GM12864 (cell line): ENCODE measurements at places on chromosomes 13 and 19.
A peak's percentile ranks its signal among the peaks of the same experiment; 100 is the strongest.

DNA sequence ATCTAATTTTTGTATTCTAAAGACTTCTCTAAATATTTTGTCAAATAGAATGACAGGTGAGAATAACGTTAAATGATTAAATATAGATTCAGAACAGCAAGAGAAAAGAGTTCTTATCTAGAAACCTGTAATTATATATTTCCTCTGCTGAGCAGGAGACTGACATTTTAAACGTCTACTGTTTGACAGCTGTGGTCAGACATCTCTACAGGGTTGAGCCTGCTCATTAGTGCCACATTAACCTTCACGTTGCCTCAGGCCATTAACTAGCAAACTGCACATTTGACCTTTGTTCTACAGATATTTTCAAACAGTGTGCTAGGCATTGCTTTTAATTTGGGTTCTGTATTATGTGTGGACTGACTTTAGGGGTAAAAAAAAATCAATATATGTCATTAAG, 347.5 kb downstream of the GPC5 start:
- no peak for DNase-seq

DNA sequence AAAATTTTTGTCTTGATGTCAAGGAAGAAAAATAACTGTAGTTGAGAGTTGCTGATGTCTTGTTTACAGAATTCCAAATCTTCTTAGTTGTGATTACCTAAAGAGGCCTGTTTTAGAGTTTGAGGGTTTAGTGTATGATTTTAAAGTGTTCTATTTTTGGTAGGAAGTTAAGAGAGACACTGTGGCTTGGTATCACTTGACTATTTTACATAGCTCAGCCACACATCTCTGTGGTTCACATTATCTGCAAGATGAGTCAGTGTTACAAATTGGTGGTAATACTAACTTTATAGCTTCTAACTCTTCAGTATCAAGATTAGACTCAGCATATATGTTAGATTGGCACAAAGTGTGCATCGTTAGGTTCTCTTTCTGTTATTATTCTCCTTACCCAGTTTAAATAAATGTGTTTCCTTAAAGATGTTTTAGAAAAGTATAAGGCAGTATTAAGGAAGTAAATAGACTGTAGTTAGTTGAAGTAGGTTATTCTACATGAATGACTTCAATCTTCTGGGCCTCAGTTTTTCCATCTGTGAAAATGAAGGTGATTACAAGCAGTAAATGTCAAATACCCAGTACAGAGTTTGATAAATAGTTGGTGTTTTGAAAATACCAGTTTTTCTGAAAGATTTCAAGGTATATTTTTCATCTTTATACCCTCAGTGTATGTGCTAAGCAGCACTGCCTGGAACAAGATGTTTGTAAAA, 33.4 kb downstream of the COG6 start:
- DNase-seq: no peak

GRCh38 chr13:101149735-101150384, 266.4 kb downstream of the NALCN start:
- no peak for DNase-seq

GRCh38 chr19:46615966-46616365, 8.9 kb downstream of the PTGIR start:
- DNase-seq: no peak

GRCh38 chr13:95660981-95661581, 15.9 kb upstream of the DNAJC3 start:
- DNase-seq: no peak

- DNase-seq: no peak
These were observed 1.4 kb downstream of the ANKRD10 start for GRCh38 chr13:110913322-110914080.

GRCh38 chr19:55461974-55462626, 658 bp upstream of the ISOC2 start:
- no peak for DNase-seq

- no peak for DNase-seq
These were observed 307.0 kb downstream of the UQCRFS1 start for GRCh38 chr19:28905996-28906395.

DNA sequence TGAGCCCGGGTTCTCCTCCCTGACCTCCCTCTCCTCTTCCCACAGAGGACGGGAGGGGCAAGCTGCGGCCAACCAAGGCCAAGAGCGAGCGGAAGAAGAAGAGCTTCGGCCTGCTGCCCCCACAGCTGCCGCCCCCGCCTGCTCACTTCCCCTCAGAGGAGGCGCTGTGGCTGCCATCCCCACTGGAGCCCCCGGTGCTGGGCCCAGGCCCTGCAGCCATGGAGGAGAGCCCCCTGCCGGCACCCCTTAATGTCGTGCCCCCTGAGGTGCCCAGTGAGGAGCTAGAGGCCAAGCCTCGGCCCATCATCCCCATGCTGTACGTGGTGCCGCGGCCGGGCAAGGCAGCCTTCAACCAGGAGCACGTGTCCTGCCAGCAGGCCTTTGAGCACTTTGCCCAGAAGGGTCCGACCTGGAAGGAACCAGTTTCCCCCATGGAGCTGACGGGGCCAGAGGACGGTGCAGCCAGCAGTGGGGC, 162.2 kb downstream of the KDM4B start:
- DNase-seq: peak; percentile 38

DNA sequence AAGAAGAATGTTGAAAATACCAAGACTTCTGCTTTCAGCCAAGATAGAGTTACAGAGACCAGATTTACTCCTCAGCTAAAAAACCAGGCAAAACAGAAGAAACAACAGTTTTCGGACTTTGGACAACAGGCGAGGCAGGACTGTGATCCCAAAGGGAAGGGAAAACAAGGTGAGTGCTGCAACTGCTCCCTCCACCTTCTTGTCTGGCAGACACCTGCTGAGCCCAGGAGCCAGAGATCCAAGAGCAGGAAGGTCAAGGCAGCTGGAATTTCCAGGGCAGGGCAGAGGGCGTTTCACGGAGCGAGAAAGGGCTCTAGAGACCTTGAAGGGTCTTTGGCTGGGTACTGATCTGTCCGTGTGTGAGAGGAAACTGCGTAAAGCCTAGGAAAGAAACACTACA, 32.9 kb upstream of the SLC7A9 start:
- DNase-seq: no peak

DNA sequence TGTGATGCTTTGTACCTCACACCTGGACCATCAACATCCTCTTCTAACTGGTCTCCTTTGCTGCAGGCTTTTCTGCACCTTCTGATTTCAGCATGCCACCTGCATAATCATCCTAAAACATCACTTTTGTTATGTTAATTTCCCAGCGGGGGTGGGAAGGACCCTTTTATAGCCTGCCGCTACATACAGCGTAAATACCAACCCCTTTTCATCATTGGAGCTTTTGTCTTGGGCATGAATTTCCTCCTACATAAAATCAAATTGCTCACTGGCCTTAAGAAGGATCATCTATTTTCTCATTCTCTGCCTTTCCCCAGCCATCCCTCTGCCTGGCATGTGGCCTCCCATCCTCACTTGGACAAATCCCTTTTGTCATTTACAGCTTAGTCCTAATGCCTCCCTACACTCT, 124.7 kb downstream of the RBM26 start:
- no peak for DNase-seq

GRCh38 chr19:17883627-17884410, 12.1 kb downstream of the SLC5A5 start:
- DNase-seq: no peak

DNA sequence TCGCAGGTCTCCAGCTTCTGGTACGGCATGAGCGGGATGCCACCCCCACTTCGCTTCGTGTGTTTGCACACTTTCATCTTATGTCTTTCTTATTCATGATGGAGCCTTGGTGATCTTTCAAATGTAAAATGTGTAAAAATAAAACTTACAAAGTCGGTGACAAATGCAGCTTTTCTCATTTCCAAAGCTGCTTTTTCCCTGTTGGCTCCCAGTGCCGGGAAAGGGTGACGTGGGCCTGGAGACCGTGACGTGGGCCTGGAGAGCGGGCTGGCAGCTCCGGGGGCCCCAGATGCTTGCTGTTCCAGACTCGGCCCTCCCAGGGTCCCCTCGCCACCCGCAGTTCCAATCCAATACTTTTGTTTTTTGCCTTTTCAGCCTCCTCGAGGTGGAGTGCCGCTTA, 101.4 kb downstream of the KDM4B start:
- DNase-seq: no peak

DNA sequence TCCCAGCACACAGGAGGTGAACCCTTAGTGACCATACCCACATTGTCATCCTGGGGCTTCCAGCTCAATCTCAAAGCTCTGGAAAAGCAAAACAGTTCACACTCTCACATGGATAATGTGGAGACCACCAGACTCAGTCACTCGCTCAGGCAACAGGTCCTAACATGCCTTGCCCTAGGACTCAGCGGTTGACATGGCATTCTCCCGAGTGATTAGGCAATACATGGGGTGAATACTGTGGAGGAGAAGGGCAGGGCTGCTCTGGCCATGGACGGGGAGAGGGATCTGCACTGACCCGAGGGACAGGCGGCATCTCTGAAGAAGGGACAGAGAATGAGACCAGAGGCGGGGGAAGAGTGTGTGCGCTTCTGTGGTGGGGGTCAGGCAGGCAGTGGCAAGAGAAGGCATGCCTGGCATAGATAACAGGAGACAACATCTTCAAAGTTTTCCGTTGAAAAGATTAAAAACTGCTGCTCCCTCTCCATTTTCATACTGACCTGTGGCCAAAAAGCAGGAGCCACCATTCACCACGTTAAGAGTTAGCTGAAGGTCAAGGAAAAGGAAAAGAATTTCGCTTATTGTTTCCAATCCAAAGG, 44.5 kb upstream of the EPHX3 start:
- no peak for DNase-seq

DNA sequence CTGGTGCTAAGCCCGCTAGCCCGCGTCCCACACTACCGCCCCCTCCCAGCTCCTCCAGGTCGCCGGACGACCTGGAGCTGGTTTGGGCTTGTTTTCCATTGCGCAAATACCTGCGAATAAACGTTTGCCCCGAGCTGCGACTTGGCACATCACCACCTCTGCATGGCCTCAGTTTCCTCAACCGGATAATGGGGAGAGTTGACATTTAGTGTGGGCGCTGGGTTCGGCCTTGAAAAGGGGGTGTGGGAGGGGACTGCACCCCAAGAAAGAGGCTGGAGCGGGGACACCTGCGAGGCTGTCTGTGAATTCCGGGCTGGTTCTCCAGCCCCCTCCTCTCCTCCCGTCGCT, 11.0 kb upstream of the JUND start:
- DNase-seq: no peak

DNA sequence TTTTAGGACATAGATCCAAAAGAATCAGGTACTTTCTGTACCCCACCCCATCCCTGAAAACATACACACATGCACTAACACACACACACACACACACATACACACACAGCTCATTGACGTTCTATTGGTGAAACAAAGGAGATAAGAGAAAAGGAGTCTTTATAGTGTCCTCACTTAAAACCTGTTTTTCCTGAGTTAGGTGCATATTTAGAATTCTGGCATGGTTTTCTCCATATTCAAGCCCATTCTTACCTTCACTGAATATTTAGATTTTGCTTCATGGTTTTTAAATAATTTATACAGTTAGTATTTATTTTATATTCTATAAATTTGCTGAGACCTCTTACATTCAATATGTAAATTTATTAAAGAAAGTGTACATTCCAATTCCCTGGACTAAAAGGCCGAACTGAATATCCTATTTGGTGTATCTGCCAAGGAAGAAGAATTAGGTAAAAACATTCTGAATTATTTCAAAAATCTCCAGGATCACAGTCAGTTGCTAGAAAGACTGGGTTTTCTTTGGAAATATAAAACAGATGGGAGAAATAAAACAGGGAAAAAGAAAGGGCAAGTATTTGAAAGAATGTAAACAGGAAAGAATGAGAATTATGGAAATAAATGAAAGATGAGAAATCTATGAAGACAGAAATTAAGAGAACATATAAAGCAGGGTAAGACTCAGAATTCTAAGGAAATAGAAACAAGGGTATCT, 556.2 kb downstream of the KCTD12 start:
- DNase-seq: no peak

DNA sequence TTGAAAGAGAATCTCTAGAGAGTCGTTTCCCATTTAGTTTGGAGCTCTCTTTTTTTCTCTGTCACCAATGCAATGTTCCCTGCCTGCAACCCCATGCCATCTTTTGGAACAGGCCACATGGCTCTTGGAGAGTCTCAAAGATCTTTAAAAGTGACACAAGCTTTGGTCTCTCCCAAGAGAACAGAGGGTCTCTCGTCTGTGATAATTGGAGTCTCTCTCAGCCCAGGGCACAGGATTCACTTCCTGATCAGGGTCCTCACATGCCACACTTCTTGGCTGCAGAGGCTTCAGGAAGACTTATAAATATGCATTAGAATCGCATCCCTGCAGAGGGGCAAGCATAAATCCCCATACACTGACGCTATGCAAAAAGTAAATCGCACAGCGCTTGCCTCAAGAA, 240.5 kb downstream of the IRS2 start:
- DNase-seq: no peak

- DNase-seq: no peak
These were observed 110.8 kb downstream of the SUCLA2 start for GRCh38 chr13:47890146-47890814.

- DNase-seq: no peak
These were observed 20.2 kb upstream of the TRPC4 start for GRCh38 chr13:37889820-37890219.

DNA sequence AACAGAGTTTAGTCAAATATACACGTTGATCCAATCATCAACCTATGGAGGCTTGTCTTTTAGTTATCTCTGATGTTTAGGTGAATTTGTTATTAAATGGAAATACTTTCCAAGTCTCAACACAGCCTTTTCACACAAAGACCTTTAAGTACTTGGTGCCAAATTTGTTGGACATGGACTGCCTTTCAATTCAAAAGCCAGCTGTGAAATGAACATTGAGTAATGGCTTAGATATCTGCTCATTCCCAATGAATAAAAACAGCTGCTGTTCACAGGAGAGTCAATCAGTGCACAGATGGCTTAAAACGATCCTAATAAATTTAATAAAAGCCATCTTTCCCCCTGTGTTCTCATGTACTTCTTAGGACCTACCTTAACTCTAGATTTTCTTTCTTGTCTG, 19.9 kb upstream of the DHRS12 start:
- DNase-seq: no peak

GRCh38 chr19:34474233-34474989, 7.1 kb upstream of the WTIP start:
- no peak for DNase-seq

GRCh38 chr13:24083722-24084421, 76.6 kb upstream of the SPATA13 start:
- DNase-seq: no peak

- no peak for DNase-seq
These were observed 518.8 kb downstream of the MYO16 start for GRCh38 chr13:109148243-109148642.

DNA sequence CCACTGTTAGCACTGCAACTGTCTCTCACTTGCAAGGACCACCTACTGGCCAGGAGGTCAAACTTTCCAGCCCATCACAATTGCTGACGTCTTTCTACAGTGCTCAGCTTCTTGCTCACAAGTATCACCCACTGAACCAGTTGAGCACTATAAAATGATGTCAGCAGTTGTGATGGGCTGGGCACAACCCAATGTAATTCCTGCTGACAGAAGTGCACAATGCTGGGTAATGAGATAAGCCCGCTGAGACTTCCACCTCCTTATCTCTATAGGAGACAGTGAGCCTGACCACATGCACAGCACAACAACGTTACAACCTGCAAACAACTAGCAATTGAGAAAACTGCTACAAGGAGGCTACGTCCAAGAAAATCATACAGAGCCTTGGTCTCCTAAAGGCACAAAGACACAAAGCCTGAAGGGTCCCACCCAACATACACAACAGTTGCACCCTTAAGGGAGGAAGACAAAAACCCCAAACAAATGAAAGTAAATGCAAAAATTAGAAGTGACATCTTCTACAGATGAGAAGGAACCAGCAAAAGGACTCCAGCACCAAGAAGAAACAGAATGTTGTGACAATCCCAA, 273.2 kb downstream of the LIG4 start:
- DNase-seq: no peak

GRCh38 chr19:23283925-23284324, 33.7 kb upstream of the ZNF724 start:
- no peak for DNase-seq

GRCh38 chr19:46426035-46426505, 2.7 kb downstream of the PNMA8C start:
- DNase-seq: no peak
